SW480 (cell line): ENCODE measurements at places on chromosomes 5 and 9.

DNA sequence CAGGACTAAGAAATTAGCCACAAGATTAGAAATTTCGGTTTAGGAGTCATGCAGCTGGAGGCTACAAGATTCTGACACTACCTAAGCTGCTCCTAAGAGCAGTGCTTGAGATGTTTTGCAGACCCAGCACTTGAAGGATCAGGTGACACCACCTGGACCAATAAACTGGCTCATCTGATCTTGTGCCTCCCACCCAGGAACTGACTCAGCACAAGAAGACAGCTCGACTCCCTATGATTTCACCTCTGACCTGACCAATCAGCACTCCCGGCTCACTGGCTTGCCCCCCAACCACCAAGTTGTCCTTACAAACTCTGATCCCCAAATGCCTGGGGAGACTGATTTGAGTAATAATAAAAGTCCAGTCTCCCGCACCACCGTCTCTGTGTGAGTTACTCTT lies 170.4 kb downstream of the TTC39B start:
- no peak for DNase-seq

GRCh38 chr5:158154226-158155005 lies 295.5 kb upstream of the CLINT1 start:
- no peak for DNase-seq

DNA sequence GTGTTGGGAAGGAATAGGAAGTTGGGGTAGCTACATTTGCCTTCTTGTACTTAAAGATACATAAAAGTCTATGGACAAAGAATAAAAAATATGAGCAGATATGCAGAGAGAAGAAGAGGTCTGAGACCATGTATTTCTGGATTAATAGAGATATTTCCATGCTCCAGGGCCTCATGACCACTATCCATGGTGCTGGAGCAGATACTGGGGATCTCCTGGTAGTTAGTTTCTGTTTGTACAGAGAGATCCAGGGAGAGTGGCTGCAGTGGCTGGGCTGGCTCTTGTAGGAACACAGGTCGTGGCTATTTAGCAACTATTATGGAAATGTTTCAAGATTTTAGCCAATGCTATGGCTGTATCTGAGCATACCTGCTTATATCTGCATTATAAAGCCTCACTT lies 184.2 kb upstream of the TMEM161B start:
- no peak for DNase-seq

- DNase-seq: no peak
These were observed 91.2 kb downstream of the PAX5 start for GRCh38 chr9:36942891-36943290.

- DNase-seq: no peak
These were observed 130.4 kb upstream of the CLINT1 start for GRCh38 chr5:157989296-157989695.

DNA sequence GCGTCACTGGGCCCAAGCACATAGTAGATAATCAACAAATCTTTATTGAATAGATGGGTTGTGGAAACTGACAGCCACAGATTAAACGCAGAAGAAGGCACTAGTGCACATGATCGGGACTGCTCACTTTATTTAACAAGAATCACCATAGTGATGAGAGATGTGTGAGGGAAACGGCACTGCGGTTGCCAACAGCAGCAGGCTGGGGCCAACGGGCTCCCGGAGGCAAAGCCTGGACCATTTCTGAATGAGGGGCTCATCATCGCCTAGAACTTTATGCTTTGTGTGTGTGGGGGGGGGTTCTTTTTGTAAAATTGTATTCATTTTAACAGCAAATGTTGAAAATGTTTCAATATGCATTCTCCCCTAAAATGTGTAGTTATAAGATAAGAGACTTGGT lies 61.9 kb upstream of the RUFY1 start:
- no peak for DNase-seq

- no peak for DNase-seq
These were observed 2.3 kb upstream of the PTGER4 start for GRCh38 chr5:40677456-40677855.

DNA sequence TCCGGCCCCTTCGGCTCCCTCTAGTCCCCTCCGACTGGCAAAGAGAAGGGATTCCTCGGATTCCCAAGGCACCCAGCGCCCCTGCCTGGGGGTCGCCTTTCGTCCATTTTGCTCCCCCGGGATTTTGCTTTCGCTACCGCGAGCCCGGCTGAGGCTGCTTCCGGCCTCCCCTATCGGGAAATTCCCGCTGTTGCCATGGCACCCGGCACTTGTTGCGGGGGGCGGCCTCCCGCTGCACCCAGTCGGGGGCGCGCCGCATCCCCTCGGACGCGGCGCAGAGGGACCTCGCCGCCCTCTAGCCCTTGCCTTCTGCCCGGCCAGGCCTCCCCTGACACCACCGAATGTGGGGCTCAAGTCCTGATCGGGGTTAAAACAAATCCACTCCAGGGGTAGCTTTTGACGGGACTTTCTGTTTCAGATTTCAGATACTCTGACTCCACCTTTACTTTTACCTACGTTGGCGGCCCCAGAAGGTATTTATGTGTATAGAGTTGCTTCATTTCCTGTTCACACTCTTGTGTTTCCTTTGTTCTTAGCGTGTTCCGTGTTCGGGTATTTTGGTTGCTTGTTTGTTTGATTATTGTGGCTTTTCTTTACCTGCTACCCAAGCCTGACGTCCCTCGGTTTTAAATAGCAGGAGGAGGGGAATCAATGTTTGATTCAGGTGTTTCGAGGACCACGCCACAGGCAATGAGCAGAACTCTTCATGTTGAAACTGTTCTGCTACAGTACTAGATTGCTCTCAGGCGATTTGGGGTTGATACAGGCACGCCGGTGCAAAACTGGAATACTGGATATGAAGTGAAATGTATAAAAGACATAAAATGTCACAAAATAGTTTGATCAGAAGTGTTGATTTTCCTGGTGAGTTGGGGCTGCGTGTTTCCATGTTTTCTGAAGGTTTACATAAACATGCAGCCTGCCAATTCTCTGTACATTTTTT lies 1.5 kb downstream of the PARP8 start:
- peak; percentile 71 for DNase-seq

- no peak for DNase-seq
These were observed 347.3 kb downstream of the KDM4C start for GRCh38 chr9:7105095-7105494.

- no peak for DNase-seq
These were observed 66.0 kb upstream of the PTPRD start for GRCh38 chr9:10678790-10679189.

DNA sequence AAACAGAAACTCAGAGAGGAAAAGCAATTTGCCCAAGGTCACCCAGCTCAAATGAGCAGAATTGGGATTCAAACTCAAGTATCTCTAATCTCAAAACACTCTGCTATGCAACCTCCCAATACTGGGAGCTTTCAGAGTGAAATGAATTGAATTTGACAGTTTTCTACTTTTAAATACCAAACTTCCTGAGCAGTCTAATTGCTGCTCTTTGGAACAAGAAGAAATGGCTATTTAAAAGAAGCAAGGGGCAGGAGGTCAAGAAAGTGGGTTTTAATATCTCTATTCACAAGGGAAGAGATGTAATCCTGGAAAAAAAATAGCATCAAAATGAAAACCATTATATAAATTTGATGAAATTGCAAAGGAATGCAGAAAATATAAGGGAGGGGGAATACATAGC lies 142.6 kb downstream of the INSYN2B start:
- no peak for DNase-seq

- no peak for DNase-seq
These were observed 27.4 kb downstream of the BICD2 start for GRCh38 chr9:92737216-92737606.

GRCh38 chr9:133989625-133990365 lies 2.3 kb downstream of the VAV2 start:
- no peak for DNase-seq

GRCh38 chr5:168088410-168089173 lies 202.9 kb upstream of the WWC1 start:
- no peak for DNase-seq

DNA sequence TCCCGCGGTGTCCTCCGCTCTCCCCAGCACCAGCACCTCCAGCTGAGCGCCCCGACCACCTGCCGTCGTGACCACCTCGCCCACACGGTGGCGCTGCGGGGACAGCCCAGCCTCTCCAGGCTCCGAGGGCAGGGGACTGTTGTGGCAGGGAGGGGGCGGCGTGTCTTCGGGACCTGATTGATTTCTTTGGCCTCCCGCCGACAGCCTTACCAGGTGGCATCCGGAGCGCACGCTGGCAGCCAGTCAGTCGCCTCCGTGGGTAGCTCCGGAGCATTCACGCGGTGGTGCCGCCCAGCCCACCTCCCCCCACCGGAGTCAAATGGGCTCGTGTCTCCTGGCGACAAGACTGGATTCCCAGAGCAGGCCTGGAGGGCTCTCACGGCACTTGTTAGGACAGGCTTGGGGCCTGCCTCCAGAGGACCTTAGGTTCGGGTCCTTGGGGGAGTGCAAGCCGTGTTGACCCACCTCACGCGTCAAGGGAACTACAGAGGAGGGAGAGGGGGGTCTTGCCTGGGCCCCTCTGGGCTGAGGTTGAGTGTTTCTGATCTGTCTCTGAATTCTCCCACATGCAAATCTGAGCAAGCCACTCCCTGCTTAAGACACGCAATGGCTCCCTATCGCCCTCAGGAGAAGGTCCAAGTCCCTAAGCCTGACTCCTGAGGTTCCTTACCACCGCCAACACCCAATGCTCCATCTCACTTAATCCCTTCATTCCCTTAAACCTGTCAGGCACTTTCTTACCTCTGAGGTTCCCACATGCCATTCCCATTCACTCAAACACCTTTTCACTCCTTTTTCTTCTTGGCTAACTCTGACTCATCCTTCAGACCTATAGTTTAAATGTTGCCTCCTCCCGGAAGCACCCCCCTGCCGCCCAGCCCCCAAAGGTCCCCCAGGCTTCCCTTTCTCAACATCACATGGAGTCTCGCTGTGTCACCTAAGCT lies 51.2 kb upstream of the GGTA1 start:
- peak; percentile 63 for DNase-seq

DNA sequence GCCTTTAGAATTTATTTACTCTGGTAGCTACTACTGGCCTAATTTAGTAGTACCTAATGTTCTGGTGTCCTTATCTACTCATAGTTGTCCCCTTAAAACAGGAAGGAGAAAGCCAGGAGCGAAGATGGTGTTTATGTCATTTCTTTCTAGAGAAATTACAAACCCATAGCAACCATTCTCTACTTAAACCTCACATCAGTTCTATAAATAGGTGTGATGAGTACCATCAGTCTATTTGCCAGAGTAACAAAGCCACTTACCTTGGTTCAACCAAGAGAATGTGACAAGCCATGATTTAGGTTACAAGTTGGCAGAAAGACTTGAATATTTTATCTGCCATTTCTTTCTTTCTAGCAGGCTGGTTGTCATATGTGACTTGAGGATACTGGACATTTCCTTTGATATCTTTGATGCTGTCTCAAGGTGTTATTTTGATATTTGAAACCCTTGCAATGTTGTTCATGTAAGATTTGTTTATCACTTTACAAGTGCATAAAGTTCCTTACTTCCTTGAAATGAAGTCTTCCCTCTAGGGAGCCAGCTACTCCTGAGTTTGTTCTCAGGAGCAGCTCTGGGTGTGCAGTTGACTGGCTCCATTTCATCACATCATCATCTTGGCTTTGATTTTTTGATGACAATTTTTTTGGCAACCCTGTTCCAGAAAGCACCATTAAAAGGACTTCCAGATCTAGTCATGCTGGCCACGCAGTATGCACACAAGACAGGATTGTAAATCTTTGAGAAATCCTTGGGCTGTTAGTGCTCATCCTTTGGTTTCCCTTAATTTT lies 286.8 kb downstream of the ARHGAP26 start:
- DNase-seq: no peak

- no peak for DNase-seq
These were observed 37.3 kb downstream of the SPIN1 start for GRCh38 chr9:88425538-88425950.

DNA sequence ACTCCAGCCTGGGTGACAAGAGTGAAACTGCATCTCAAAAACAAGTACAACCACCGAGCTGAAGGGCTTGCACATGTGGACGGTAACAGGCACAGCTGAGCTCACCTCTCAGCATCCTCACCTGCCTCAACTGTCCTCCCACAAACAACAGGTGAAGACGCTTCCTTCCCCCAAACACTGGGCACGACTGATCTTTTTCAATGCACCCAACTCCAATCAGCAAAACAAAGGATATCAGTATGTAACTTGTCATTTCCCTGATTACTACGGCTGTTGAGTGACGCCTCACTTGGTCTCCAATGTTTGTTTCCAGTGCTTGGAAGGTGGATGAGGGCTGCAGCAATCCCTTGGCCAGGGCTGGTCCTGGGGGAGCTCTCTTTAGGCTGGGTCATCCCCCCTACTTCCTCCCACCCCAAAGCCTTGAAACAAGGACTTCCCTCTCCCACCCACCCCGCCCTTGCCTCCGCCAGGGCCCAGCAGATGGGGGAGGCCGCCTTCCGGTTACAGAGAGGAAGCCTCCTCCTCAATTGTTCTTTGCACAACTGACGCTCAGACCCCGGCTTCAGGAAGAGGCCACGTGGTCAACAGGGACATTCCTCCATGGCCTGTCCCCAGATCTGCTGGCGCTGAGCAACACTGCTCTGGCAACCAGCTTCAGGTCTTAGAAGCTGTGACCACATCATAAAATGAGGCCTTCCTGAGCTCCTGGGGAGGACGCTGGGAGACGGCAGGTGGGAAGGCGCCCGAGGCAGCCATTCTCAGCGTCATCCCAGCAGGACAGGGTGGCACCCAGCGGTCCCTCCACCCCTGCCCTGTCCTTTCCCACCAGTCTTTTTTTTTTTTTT lies 5.9 kb downstream of the FAM78A start:
- DNase-seq: no peak

DNA sequence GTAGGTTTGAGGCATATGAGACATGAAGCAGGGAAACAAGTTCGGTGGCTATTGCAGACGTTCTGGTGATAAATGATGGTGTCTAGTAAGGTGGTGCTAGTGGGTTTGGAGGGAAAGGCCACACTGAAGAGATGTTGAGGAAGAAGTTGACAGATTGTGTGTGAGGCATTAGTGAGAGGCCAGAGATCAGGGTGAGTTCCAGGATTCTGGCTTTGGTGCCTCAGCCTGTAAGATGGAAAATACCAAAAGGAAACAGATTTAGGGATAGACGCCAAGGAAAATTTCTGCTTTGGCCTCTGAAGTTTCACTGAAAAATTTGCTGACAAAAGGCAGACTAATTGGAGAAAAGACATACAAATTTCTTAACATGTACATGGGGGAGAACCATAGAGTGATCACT lies 6.4 kb upstream of the PAIP1 start:
- DNase-seq: no peak

- DNase-seq: no peak
These were observed 53.9 kb downstream of the TRIO start for GRCh38 chr5:14197056-14197455.

- peak; percentile 11 for DNase-seq
These were observed 42.4 kb upstream of the ZBED3 start for GRCh38 chr5:77129391-77129990.

GRCh38 chr5:55852503-55852902 lies 1.3 kb downstream of the IL31RA start:
- DNase-seq: no peak

- peak; percentile 80 for DNase-seq
These were observed 1.0 kb upstream of the FAM13B start for GRCh38 chr5:138033907-138034306.
